ENCODE measurements at places on chromosomes 12 and 14.
A peak's percentile ranks its signal among the peaks of the same experiment; 100 is the strongest.

DNA sequence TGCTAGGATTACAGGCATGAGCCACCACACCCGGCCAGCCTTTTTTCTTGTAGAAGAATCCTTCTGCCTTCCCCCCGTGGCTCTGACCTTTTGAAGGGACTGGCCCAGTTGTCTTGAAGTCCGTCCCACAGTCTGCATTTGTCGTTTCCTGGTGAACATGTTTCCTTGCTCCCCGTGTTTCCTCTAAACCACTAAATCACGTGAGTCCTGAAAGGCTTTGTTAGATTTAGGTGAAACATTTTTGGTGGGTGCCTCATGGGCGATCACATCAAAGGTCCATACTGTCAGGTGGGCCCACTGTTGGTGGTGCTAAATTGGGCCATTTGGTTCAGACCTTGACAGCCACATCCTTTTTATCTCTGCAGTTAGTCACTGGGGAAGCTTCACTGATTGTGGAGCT, 26.3 kb downstream of the MLXIP start:
- no peak for DNase-seq

DNA sequence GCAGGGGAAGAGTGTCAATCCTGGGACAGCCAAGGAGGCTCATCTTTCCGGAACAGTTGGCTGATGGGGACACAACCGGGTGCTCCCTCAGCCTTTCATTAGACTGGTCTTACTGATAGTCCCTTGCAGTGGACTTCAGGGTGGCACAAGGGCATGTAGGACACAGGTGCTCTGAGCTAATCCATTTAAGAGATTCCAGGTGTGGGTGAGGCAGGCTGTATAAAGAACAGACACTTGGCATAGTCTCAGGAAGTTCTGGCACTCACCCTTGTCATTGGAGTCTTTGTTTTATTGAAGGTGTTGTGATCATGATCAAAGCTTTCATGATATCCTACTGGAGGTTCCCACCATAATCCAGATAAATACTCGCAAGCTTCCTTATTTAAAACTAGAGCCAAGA, 341.6 kb downstream of the EMP1 start:
- no peak for DNase-seq

- DNase-seq = no peak
These were observed 81.7 kb downstream of the CRADD start for GRCh38 chr12:93758801-93759373.

DNA sequence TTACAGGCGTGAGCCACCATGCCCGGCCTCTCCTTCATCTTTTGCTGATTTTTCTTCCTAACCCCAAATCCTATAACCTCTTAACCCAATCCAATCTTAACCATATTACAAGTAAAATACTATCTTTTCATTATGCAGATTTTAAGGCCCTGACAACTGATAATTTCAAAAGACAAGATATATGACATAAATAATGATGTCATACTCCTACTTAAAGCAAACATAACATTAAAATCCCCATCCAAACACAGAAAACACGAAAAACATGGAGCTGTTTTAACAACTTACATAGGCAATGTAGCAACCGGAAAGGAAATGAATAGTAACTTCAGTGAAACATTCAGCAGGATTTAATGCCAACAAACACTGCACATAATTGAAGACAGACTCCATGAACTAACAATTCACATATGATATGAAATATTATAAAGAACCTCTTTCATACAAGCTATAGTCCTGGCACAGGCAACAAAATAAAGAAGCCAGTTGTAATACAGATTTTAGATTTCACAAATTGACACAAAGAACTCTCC, 21.5 kb downstream of the USP44 start:
- no peak for DNase-seq

- DNase-seq = peak; percentile 96
These were observed at the start of gene ACTN1 for GRCh38 chr14:68979021-68979721. TSS of gene ACTN1 (minus strand) at chr14:68979302. CDS start at chr14:68979056, 246 bp downstream.

DNA sequence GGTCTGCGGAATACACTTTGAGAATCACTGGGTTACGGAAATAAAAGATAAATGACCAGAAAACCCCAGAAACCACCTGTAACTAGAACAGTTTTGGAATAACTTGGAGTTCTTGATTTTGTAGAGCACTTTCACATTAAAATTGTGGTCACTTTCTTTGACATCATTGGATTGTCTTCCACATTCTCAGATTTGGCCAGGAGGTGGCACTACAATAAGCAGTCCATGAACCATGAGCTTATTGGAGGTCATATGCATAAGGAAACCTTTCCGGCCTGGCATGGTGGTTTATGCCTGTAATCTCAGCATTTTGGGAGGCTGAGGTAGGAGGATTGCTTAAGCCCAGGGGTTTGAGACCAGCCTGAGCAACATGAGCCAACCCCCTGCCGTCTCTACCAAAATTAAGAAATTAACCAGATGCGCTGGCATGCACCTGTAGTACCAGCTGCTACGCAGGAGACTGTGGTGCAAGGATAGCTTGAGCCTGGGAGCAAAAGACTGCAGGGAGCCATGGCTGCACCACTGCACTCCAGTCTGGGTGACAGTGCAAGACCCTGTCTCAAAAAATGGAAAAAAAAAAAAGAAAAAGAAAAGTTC, 107.7 kb upstream of the CAND1 start:
- DNase-seq = peak; percentile 48
